Bladder microvascular endothelial cell (primary cell): ENCODE measurements at places on chromosomes 1 and 21. TPM values are rescaled to one million over a fixed set of nuclear protein-coding genes. Genes with fewer than 3 reads are reported as not detected.

HSD11B1 gene
- 0.32 TPM in 1 of 2 replicates, not detected in the other for total RNA-seq

C1orf185 gene
- total RNA-seq = not detected in 2 replicates

SPRR1B gene
- total RNA-seq = not detected in 2 replicates

MAPKAPK2 gene
- 22.5 and 48.8 TPM in 2 replicates for total RNA-seq

OTUD3 gene
- 1.8 and 8.9 TPM in 2 replicates for total RNA-seq
